Hindlimb muscle (tissue), 1 donor: ENCODE measurements at places on chromosomes 5 and 9.

DNA sequence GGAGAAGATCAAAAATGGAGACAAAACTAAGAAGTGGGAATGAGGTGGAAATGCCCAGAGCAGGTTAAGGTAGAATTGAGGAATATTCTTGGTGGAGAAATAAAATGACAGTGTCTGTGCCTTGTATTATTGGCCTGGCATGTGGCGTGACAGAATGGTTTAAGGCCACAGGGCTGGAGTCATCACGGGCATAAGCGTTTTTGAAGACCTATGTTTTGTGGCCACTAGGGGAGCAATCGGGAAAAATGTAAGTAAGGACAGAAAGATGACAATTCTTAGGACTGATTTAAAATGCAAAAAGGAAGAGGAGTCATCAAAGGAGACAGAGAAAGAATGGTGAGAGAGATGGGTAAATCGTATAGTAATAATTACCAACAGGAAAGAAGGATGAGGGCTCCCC, 72.2 kb upstream of the EPB41L4A start:
- no peak for DNase-seq

DNA sequence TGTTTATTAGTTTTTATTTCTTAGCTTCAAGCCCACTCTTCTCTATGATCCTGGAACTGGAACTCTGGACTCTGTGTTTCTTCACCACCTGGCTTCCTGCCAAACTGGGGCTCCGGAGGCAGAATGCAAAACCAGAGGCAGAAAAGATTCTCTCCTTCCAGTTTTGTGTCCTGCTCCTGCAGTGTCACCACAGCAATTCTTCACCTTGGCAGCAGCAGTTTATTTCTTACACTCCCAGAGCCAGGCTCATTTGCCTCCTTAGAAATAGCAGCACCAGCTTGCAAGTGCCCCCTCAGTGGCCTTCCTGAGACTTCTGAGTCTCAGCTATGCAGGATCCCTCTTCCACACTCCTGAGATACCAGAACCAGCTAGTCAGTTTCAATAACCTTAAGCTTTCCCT, 26.7 kb upstream of the CAMK4 start:
- DNase-seq = no peak

GRCh38 chr9:34125681-34126206, 754 bp downstream of the DCAF12 start:
- DNase-seq = peak; percentile 6

DNA sequence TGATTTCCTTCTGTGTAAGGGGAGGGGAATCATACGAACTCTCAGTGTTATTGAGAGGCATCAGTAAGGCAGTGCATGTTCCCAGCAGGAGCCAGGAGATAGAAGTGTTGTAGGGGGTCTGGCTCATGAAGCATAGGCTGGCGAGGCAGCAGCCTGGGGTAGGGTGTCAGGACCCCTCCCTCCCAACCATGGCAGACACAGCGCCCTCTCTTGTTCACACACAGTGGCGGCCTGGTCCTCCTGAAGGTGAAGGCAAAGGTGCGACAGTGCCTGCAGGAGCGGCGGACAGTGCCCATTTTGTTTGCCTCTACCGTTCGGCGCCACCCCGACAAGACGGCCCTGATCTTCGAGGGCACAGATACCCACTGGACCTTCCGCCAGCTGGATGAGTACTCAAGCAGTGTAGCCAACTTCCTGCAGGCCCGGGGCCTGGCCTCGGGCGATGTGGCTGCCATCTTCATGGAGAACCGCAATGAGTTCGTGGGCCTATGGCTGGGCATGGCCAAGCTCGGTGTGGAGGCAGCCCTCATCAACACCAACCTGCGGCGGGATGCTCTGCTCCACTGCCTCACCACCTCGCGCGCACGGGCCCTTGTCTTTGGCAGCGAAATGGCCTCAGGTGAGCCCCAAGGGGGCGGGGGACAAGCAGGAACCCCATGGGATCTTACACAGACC, 4.7 kb downstream of the SLC27A4 start:
- DNase-seq = no peak

- DNase-seq = no peak
Observed at GRCh38 chr5:92780057-92780456, 801.0 kb downstream of the NR2F1-AS1 start.

DNA sequence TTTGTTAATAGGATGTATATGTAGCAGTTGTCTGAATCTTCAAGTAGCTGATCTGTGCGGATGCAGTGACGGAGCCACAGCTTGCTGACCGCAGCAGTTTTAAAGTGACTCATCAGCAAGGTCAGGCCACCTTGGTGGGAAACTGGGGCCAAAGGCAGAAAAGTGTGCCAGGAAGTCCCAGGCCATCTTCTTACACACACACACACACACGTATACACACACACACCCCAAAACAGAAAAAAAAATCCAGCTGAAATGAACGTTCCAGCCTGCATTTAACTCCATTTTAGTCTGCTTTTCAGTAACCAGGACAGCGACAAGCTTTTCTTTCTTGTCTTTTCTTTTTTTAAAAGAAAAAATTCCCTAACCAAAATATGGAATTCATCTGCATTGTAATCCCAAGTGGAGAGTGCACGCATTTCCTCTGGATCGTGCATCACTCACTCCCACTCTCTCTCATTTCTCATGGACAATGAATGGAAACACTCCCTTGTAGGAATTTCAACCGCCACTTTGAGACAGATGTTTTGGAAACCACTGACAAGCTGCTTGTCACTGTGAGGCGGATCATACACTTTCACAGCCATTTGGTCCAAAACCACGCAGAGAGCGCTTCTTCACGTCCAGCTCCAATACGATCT, 103.9 kb downstream of the LHFPL2 start:
- peak; percentile 76 for DNase-seq

DNA sequence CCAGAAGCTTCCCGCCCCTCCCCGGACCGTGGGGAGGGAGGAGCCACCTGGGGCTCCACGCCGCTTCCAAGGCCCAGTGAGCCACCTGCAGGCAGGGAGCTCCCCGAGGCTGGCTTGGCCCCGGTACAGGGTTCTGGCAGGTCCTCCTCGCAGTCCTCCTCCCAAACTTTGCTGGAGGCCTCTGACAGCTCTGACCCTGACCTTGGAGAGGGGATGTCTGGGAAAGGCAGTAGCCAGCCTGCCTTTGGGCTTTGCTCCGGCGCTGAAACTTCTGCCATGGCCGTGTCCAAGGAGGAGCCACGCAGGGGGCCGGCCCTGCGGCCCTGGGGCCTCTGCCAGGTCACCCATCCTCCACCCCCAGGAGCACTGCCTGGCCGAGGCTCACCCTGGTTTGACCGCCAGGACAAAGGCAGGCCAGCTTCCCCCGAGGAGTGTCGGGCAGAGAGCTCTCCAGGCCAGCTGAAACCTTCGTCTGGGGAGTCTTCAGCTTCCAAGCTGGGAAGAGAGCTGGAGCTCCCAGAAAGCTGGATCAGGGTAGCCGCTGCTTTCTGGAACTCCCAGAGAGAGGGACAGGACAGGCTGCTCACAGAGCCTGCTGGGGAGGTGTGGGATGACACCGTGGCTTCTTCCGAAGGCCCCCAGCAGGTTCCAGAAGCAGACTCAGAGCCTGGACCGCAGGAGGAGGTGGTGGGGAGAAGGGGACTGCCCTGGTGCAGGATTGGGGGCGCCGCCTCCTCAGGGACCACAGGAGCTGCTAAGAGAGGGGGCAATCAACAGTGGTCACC, 9.0 kb upstream of the QSOX2 start:
- no peak for DNase-seq

DNA sequence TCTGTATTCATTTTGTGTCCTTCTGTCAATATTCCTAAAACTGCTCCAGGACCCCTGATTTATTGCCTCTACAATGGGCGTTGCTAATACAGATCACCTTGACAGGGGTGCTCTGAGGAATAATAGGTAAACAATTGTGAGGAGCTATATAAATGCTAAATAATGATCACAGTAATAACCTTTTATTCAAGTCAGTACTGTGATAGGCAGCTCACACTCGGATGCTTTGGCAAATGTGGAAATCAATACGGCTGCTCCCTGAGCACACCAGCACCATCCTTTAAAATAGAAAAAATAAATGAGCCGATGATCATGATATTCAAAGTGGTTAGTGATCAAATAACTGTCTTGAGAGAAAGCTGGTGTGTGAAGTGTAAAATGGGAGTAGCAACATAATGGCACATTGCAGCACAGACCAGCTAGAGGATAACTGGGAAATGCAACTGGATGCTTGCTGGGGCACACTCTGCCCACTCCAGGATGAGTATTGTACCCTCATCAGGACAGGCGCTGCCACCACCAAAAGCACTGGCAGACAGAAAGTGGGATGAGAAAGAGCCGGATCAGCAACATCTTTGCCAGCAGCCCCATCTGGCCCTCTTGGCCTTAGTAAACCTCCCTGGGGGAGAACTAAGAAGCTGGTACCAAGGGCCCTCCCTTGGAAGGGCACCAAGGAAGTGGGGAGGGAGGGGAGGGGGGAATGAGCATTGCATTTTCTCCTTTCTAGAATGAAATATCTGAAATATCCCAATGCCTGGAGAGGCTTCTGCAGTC, 69.4 kb upstream of the SPATA31D4 start:
- no peak for DNase-seq

- no peak for DNase-seq
Observed at GRCh38 chr5:95759005-95759404, 27.9 kb downstream of the RHOBTB3 start.

GRCh38 chr5:132372127-132372526, 2.6 kb downstream of the SLC22A5 start:
- no peak for DNase-seq

DNA sequence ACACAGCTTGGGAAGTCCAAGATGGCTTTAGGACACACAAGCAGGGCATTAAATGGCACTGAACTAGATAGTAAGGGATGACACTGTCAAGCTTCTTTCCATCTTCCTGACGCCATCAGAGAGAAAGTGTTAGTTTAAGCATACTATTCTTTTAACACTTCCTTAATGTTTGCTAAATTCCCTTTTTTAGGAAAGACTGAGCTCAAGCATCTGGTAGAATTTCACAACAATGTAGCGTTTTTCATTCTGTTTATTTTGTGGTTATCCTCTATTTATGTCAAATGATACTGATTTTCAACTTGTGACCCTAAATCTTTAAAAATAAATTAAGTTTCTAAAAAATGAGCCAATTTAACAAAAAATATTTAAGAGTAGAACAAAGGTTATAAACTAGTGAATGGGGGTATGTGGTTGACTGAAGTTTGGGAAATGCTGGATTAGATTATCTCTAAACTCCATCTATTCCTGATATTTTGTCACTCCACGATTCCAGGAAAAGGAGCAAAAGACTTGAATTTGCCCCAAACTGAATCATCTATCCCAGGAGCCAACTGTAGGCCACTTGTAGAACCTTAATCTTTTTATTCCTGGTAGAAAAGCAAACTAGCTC, 147.4 kb upstream of the KLF9 start:
- DNase-seq = no peak

DNA sequence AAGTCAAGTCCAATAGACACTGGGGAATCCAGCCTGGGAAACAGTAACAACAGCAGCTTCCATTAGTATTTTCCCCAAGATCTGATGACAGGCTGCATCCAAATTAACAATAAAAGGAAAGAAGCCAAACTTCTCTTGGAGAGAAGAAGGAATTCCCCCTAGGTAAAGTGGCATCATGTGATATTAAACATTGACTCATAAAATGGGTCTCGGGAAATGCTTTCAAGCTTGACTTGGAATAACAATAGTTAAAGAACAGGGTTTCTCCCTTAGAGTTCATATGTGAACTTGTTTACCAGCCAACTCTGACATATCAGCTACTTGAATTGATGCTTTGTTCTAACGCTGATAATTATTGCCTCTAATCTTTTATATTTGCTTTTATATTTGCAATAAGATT, 45.4 kb downstream of the ENTREP1 start:
- DNase-seq = no peak

DNA sequence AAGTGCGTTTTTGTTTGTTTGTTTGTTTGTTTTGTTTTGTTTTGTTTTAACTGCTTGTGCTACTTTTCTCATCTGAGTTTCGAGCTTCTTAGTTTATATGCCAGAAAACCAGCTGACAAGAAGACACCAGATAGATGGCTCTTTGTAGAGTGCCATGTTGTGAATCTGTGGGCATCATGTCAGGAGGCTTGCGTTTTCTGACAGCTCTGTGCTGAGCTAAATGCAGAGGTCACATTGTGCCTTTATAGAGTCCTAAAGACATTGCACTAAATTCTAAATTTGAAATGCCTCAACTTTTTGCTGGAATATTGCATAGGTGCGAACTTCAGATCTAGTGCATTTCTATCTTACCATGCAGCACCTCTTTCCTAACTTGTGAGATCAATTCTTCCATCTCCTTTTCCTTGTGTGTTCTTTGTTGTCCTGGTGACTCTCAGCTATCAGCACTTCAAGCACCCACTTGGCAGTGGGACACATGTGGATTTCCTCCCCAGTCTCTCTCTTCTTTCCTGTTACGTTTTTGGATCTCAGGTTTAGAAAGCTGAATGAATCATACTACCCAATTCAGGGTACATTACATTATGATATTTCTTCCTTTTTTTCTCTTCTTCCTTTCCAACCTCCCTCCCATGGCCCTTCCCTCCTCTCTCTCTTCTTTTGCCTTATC, 379.0 kb upstream of the RPS23 start:
- no peak for DNase-seq

- no peak for DNase-seq
Observed at GRCh38 chr9:111900151-111900857, 3.7 kb downstream of the UGCG start.

GRCh38 chr9:69412741-69413150, 87.7 kb downstream of the ENTREP1 start:
- DNase-seq = peak; percentile 29

DNA sequence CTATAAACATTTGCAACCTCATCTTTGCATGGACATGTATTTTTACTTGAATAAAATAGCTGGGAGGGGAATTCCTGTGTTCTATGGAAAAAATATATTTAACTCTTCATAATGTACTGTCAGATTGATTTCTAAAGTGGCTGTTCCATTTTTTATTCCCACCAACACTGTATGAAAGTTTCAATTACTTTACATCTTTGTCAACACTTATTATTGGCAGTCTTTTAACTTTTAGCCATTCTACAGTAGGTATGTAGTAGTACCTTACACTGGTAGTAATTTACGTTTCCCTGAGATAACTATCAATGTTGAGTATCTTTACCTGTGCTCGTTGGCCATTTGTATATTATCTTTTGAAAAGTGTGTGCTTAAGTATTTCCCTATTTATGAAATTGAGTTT, 429.7 kb downstream of the KIAA0825 start:
- no peak for DNase-seq

DNA sequence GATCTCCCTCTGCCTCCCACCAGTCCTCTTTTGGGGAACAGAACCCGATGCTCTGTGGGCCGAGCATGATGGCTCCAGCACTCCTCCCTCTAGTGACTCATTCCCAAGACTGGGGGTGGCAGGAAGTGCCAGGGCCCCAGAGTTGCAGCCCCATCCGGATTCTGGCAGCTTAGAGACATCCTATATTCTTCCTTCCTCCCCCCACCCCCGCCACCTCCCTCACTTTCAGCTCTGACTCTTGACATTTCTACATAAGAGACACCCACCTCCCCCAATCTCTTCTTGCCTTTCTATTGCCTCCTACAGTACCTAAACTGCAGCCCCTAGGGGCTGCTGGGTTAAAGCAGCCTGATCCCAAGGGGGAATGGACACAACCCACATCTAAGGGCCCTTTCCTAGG, 47.1 kb upstream of the MATR3 start:
- no peak for DNase-seq

DNA sequence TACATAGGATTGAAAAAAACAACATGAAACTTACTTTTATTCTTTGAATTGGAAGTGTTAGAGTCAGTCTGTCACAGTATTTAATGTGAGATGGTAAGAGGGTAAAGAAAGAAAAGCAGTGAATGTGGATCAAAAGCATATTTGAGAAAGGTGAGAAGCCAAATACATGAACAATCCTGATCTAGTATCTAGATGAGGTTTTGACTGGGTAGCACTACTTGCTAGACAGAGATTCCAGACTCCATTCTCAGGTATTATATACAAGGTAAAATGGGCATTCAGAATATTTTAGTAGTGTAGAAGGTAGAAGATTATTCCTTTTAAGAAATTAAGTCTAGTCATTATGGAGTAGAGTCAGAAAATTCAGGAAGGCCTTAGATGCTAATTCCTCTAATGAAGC, 62.2 kb downstream of the SLC38A9 start:
- DNase-seq = no peak
